ENCODE measurements at places on chromosomes 11 and 22.

DNA sequence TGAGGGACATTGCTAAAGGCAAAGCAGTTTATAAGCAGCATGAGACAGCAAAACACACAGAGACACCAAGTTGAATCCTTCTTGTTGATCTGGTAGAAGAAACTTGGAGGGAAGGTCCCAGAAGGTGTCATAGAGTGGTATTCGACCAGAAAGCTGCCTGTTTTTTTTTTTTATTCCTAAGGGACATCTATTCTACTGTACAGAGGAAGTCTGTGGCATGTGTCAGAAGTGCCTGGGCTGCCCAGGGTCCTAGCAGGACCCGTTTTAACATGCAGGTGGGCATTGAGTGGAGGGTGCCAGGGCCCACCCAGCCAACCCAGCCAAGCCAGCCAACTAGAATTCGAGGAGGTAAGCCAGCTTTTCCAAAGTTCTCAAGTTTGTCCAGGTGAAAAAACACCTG, 68.0 kb upstream of the ATXN10 start:
- no peak for DNase-seq

- DNase-seq: peak; percentile 79
Observed at GRCh38 chr11:1202776-1203504, 19.9 kb upstream of the MUC5B start.

GRCh38 chr22:49997251-49997599, 15.3 kb downstream of the IL17REL start:
- no peak for DNase-seq

DNA sequence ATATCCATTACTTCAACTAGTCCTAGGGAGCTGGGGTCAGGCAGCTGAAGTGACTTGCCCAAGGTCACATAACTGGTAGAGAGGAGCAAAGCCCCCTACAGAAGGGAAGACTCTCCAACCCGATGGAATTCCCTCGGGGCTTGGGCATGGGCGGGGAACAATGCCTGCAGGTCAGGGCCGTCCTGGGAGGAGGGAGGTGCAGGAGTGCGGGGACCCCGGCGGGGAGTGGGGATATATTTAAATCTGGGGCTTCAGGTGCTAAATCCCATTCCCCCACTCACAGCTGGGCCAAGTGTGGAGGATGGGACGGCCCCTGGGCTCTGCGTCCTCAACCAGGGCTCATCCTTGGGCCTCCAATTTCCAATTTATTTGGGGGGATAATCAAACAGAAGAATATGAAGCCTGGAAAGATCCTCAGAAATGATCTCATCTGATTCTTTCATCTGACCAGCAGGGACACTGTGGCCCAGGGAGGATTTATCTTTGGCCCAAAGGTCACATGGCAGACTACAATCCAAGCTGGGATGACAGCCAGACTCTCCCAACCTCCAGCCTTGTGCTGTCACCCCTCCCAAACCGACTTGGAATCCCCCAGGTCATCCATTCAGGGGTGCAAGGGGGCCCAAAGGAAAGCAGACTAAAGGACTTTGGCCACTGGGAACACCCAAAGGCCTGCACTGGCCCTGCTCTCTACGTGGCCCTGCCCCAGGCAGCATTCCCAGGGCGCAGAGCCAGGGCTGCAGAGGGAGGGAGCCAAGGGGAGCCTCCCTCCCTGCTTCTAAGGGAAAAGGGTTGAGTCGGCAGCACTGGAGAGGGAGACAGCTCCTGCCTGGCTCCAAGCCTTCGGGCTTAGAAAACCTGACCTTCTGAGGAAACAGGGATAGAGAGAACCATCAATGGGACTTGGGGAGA, 8.7 kb upstream of the C1QTNF6 start:
- DNase-seq: no peak

GRCh38 chr11:2699185-2699530, 636 bp downstream of the KCNQ1OT1 start:
- peak; percentile 20 for DNase-seq

GRCh38 chr11:131688048-131688693, 317.8 kb downstream of the NTM start:
- DNase-seq: peak; percentile 61

- no peak for DNase-seq
Observed at GRCh38 chr11:108436594-108436993, 30.7 kb downstream of the C11orf65 start.

DNA sequence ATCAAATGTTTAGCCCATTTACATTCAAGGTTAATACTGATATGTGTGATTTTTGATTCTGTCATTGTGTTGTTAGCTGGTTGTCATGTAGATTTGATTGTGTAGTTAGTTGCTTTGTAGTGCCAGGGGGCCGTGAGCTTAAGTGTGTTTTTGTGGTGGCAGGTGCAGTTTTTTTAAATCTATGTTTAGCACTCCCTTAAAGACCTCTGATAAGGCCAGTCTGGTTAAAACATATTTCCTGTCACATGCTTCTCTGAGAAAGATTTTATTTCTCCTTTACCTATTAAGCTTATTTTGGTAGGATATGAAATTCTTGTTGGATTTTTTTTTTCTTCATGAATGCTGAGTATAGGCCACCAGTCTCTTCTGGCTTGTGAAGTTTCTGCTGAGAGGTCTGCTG, 540.6 kb downstream of the LUZP2 start:
- DNase-seq: no peak
